ENCODE measurements at places on chromosomes 6 and 20.
A peak's percentile ranks its signal among the peaks of the same experiment; 100 is the strongest.

GRCh38 chr6:19342616-19343015 is 494.6 kb upstream of the ID4 start:
- no peak for DNase-seq

- DNase-seq: no peak
Observed at GRCh38 chr6:165755583-165755982, 92.5 kb upstream of the PDE10A start.

- DNase-seq: no peak
Observed at GRCh38 chr20:18279242-18279641, 9.1 kb upstream of the ZNF133 start.

- no peak for DNase-seq
Observed at GRCh38 chr6:143802833-143803565, 40.1 kb upstream of the LTV1 start.

DNA sequence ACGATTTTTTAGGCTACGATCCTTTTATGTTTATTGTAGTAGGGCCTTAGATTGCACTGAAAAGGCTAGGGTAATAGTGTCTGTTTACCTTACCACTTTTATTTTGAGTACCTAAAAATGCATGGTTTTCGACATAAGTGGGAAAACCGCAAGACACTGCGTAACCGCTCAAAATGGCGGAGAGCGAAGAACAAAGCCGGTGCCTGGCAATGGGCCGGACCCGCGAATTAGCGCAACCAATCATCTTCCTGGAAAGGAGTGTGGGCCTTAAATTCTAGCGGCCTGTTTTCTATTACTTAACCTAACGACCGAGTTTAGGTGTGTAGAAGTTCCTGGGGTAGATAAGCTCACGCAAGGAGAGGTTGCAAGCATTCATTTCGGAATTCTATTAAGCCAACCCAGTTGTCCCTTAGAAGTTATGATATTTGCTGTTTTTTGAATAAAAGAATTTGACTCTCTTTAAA is 118.0 kb downstream of the HFE start:
- peak; percentile 75 for DNase-seq

DNA sequence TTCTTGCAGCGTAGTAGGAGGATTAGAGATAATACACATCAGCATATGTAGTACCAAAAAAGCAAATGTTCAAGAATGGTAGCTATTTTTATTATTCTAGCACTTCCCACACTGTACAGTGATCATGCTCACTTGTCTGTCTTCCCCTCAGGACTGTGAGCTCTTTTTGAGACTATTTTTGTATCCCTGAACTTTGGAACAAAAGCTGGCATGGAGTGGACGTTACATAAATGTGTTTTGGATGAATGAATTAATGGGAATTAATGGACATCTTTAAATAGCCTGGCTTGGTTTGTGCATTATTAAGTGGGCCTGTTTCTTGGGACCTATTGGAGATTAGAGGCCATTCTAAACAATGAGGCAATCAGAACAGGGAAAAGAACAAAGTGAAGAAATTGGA is 243.7 kb downstream of the CD83 start:
- DNase-seq: no peak

DNA sequence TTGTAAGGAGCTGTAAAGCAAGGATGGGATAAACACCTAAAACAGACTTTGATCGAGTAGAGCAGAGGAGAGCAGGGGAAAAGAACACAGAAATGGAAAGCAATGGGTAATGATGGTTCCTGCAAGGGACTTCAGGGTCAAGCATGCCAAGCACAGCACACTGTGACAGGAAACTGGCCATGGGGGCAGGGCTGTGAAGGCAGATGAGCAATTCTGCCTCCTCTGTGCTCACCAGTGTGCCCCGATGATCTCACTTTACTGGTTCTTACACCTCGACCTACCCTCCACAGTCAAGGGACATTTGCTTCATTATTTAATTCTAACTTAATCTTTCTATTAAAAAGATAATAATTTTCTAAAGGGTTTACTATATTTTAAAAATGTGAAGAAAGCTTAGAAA is 21.6 kb upstream of the MYB start:
- DNase-seq: peak; percentile 58

DNA sequence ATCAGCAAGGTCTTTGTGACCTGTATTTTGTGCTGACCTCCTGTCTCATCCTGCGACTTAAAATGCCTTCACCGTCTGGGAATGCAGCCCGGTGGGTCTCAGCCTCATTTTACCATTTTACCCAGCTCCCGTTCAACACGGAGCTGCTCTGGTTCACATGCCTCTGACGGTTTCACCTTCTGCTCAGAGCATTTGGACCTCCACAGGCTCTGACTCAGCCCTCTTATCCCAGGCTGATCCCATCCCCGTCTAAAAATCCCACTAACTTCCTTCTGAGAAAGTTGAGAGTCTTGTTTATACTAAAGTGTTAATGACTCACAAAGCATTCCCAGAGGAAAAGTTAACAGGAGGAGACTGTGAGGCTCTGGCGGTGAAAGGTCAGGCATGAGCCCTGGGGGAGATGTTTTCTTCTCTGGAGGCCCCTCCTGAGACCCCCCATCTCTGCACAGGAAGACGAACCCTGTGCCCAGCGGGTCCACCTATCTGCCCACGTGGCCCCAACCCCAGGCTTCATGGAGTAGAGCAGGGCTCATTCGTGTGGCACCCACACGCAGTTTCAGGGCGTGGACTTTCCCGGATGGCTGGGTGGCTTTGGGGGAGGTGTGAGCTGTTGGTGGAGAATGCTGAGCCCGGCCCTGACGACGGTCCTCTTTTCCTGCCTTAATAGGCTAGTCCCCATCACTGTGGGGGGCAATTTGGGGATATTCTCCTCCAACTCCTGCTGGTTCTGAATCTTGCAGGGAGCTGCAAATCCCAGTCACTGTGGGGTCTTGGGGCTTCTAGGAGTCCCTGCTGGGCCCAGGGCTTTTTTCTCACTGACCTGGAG is 3.3 kb upstream of the BIRC7 start:
- no peak for DNase-seq

GRCh38 chr6:85096976-85097375 is 332.6 kb upstream of the TBX18 start:
- DNase-seq: no peak

DNA sequence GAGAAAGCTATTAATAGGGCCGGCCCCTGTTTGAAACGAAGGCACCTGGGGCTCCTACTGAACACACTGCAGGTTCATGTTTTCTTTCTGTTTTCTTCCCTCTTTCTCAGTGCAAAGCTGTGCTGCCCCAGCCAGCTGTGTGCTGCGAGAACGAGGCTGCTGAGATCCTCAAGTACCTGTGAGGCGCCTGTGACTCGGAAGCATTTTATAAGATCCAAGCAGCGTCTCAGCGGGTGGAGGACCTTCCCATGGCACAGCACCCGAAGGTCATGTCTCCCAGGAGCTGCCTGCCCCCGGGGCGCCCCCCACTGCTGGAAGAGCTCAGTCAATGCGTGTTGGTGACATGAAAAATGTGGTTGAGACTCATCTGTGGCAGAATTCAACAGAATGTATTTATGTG is 66.3 kb downstream of the SMOC2 start:
- no peak for DNase-seq

DNA sequence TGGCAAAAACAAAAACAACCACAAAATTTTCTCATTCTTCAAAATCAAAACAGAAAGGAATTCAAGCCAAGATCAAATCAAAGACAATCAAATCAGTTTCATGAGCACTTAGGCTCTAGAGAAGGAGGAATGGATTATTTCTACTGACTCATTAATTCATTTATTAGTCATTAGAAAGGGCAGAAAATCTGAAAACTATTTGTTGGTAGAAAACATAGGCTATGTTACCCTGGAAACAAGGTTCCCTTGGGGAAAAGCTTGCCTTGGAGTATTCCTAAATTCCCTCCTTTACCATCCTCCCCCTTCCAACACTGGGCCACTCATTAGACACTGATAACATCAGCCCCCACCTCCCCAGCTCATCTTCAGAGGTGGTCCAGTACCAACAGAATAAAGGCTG is 17.5 kb downstream of the KIF16B start:
- no peak for DNase-seq

GRCh38 chr6:102300350-102300749 is 906.8 kb downstream of the GRIK2 start:
- DNase-seq: no peak

- DNase-seq: no peak
Observed at GRCh38 chr6:163404825-163405265, 9.7 kb upstream of the QKI start.

DNA sequence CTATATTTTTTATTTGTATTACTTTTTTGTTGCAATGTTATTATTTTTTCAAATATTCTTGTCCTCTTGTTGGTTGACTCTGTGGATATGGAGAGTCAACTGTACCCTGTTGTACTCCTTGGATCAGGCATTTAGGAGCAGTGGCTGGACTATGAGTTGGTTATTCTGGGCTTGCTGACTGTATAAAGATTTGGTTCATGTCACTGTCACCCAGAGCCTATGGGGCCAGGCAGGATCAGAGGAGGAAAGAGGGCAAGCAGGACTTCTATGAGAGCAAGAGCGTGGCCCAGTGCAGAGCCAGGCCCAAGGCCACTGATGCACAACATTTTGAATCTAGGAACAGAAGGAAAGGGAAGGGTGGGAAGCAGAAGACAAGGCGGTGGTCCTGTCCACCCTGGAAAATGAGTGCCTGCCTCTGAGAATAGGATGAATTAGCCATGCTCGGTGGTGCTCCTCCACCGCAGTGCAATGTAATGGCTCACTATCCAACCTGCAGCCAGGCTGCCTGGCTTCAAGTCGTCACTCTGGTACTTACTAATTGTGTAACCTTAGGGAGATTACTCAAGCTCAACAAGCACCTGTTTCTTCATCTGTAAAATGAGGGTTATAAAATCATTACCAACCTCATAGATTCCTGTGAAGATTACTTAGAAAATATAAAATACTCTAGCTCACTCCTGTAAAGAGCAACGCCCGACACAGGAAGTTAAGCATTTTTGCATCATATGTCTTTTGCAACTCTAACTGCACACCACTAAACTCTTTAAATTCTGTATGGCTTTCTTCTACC is 192.1 kb downstream of the KCNQ5 start:
- DNase-seq: no peak

DNA sequence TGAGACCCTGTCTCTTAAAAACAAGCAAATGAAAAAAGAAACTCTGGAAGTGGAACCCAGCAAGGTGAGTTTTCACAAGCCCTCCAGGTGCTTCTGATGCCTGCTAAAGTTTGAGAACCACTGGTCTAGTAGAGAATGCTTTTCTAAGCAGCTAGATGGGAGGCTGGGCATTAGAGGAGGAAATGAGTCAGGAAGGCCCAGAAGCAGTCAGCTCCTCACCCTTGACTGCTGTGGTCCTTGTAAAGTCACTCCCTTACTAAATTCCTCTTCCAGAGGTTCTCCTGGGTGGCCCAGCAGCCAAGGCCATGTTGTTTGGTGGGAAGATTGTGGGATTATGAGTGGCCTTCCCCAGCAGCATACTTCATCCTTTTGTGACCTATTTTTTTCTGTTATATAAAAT is 52.0 kb upstream of the FYN start:
- no peak for DNase-seq

DNA sequence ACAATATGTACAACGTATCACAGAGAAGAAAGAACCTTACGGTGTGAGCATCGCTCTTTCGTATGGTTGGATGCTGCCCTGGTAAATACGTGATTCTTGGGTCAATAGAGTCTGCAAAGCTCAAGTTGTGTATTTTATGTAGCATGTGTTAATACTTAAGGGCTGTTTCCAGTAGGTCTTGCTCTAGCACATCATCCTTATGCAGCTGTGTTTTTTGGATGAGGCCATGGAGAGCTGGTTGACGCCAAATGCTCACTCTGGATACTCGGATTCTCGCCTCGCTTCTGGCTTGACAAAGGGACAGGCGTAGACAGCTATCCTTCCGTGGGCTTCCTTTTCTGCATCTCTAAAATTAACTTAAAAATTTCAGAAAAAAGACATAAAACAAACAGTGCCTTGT is 38.9 kb downstream of the SNRNP48 start:
- DNase-seq: no peak

DNA sequence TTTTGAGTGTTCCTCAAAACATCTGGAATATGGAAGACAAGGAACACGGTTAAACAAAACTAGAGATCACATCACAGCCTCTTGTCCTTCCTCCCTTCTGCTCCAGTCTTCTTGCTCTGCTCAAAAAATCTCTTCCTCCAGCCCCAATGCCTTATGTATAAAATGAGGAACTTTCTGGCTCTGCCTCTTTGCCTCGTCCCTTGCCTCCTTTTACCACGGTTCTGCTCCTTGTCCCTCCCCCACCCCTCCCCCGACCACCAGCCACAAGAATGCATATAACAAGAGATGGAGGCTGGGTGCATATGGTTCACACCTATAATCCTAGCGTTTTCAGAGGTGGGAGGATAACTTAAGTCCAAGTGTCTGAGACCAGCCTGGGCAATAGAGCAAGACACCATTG is 43.6 kb downstream of the PLAGL2 start:
- no peak for DNase-seq

DNA sequence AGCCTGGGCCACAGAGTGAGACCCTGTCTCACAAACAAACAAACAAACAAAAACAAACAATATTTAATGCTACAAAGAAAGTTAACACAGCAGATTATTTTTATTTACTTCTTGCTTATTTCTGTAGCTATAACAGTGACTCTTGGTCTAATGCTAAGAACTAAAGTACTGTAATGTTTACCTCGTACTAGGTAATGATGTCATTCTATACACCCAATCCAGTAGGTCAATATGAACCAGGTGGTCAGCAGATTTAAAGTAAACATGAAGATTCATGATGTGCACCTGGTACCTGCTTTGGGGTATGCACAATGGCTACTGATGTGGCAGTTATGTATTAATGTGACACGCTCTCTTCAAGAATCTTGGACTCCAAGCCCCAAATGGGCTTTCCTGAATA is 36.6 kb upstream of the CARMIL1 start:
- DNase-seq: no peak

DNA sequence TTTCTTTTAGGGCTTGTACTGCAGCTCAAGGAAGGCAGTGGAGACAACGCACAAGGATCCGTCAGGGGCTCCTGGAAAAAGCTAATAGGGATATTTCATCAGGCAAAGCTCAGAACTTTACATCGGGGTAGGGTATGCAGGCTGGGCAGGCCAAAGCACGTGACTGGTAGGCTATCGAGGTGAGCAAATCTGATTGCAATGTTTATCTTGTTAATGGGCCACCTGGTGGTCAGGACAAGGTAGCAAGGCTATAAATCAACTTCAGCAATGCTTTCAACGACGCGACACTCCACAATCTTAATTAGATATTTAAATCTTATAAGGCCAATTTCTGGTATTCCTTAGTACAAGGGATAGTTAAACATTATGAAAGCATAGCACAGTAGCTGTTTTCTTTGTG is 1302.8 kb upstream of the EYS start:
- DNase-seq: no peak

- no peak for DNase-seq
Observed at GRCh38 chr20:19688031-19688806, 69.8 kb upstream of the RIN2 start.

DNA sequence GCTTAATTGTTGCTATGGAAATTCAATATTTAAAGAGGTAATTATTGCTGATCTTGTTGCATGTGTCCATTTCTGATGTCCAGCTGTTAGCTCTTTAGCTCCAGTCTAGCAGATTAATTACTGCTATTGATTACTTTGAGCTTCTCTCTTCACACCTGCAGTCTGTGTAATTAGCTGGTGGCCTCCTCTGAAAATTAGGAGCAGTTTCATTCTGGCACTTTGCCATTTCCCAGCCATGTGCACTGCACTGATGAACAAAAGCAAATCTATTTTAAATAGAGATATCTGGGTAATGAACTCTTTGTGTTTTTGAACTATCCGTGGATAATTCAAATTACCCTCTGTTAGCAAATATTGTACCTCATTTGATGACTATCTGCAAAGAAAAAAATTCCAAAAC is 275.9 kb downstream of the RNF144B start:
- DNase-seq: no peak

- DNase-seq: peak; percentile 36
Observed at GRCh38 chr6:129686941-129687627, 22.9 kb downstream of the ARHGAP18 start.

- no peak for DNase-seq
Observed at GRCh38 chr20:19633985-19634384, 124.1 kb upstream of the RIN2 start.
